ENCODE measurements at places on chromosomes 1 and 21.

- DNase-seq: no peak
These were observed 370.6 kb downstream of the SMYD3 start for GRCh38 chr1:246136477-246136876.

GRCh38 chr1:161096015-161096414, 2.1 kb upstream of the KLHDC9 start:
- no peak for DNase-seq

DNA sequence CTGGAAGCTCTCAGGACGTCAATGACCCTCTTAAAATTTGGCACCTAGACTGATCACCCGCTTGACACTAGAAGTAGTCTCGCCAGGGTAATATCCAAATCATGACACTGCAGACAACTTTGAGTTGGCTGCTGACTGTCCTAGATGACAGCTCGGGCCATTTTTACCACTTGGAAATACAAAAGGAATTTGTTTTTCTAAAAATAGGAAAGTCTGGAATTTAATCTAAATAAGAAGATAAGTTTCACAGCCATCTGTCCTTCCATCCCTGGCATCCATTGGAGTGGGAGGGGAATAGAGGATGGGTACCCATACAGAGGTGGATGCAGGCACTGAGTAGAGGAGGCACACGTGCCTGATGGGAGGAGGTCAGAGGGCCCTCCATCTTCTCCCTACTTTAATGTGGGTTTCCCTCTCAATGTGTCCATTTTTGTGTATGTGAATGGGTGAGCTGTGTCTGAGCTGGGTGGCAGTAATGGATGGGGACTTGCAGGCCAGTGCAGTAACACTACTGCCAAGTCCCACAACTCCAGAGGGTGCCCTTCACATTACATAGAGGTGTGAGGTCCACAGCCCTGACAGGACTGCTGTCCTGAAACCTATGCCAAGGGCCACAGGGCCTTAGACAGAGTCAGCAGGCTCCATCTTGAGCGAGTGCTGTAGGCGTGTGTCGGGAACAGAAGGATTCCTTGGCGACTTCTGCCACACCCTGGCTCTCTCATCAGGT, 104.8 kb upstream of the IPO9 start:
- no peak for DNase-seq

GRCh38 chr1:6959491-6959890, 174.2 kb downstream of the CAMTA1 start:
- no peak for DNase-seq

GRCh38 chr1:27554759-27555699, 48.9 kb downstream of the AHDC1 start:
- no peak for DNase-seq

DNA sequence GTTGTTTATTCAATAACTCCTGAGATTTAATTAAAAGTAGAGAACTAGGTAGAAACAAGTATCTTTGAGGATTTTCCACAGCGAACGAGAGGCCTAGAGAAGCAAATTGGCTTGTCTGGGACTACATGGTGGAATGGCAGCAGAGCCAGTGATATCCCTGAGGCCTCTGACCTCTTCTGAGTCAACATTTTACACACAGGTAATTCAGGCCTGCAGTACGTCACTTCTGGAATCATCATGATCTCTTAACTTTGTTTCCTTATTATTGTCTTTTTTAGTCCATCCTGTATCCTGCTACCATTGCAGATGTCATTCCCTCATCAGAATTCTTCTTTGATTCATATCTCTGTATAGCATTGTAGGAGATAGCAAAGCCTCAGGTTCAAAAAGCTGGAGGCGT, 9.9 kb downstream of the SPRTN start:
- no peak for DNase-seq

DNA sequence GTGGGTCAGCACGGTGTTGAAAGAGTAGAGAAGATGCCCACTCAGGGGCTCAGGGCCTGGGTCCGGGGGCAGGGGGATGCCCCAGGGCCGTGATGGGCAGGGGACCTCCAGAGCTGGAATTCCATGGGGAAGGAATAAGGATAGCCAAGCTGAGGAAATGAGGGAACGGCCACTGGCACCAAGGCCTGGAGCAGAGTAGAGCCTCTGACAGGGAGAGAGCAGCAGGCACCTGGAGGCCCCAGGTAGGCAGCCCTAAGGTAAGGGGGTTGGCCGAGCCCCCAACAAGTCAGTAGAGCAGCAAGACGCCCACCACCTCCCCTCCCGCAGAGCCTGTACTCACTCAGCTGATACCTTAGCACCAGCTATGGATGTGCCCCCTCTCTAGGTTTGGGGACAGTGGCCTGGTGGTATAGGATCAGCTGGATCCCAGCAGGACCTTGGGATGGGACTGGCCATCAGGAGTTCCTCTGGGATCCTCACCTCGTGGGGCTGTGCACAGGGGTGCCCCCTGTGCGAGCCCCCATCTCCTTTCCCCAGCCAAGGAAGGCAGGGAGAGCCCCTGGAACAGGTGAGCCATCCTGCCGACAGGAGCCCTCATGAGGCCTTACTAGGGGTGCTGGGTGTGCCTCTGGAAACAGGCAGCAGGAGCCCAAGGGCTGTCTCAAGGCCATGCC, 21.0 kb upstream of the ARF1 start:
- DNase-seq: no peak

DNA sequence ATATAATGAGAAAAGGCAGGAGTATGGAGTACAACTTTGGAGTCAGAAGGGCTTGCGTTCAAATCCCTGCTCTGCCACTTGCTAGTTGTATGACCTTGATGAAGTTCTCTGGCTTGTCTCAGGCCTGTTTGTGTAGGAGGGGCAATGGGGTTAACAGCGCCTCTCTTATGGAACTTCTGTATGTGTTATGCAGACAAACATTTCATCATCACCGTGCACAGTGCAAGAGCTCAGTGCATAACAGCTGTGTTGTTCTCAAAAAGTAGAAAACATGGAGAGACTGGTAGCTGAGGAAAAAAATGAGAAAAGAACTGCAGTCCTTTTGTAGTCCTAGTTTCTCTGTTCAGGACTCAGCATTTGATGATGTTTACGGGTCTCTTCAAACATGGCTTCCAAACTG, 10.4 kb upstream of the ZNF648 start:
- DNase-seq: no peak

DNA sequence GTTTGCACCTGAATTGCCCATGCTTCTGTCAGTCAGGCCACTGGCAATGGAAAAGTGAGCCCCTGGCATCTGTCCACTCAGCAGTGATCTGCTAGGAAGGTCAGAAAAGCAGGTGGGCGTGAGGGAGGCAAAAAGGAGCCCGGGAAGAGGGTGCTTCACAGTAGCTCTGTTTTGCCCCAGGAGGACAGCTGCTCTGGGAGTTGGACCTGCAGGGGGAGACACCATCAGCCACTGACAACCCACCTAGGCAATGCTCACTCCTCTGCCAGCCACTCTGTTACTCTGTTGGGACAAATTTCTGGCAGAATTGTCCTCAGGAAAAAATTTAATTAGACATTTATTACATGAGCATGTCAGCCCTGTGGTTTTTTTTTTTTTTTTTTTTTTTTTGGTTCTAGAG, 146.4 kb downstream of the LRIG2 start:
- DNase-seq: no peak

- DNase-seq: no peak
These were observed 152.4 kb downstream of the GRIK1 start for GRCh38 chr21:29787361-29787909.

DNA sequence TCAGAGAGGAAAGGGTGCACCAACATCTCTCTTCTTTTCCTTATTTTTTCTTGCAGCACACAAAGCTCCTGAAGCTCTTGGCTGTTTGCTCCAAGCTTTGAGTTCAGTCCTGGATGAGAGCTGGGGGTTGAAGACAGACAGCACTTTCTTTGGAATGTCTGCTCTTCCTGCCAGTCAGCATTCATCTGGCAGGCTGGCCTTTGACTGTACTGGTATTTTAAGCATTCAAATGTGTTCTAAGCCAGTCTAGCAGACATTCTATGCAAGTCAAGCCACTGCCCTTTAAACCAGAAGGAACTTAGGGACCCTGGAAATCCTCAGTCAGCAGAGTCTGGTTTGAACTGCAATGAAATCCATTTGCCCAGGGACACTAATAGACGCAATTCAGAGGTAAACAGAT, 45.0 kb downstream of the XCL1 start:
- DNase-seq: no peak

- no peak for DNase-seq
These were observed 154.8 kb upstream of the POU3F1 start for GRCh38 chr1:38201431-38201830.

All from retinal pigment epithelial cell (primary cell).